Stimulated activated CD8-positive, alpha-beta memory T cell treated with anti-CD3 and anti-CD28 coated beads, Interleukin-7, amount 100 ng/mL, for 1 hour (primary cell): ENCODE measurements at places on chromosomes 7 and 10.

DNA sequence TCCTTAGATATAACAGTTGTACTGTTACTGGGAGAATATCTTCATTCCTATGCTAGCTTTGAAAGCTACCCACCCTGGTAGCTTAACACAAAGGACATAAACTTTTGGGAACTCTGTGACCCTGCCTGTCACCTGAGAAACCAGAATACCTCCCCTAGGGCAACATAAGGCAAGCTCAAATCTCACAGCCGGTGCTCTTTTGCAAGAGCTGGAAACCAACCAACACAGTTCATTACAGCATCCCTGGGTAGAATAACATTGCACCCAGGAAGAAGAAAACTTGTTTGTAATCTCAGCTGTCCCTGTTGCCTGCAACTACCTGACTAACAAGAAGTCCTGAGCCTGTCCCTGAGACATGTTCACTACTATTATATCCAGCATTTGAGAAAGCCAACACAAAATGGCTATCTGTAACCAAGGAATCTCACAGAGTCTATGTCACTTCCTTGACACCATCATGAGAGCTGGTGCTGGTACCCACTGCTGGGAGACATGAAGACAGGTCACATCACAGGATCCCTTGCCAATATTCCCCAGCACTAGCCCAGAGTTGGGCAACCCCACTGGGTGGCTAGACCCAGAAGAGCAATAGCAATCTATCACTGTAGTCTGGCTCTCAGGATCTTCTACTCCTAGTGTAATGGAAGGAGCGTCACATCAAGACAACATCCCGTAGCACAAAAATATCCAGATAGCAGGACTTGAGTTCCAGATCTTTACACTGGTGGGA lies 31.3 kb downstream of the AKR1C3 start:
- DNase-seq: no peak

GRCh38 chr10:119693262-119693957 lies 32.4 kb upstream of the INPP5F start:
- no peak for DNase-seq

- DNase-seq: no peak
These were observed 121.6 kb upstream of the KAT6B start for GRCh38 chr10:74704629-74705357.

- DNase-seq: no peak
These were observed 105.1 kb upstream of the ADCY1 start for GRCh38 chr7:45469103-45469502.

DNA sequence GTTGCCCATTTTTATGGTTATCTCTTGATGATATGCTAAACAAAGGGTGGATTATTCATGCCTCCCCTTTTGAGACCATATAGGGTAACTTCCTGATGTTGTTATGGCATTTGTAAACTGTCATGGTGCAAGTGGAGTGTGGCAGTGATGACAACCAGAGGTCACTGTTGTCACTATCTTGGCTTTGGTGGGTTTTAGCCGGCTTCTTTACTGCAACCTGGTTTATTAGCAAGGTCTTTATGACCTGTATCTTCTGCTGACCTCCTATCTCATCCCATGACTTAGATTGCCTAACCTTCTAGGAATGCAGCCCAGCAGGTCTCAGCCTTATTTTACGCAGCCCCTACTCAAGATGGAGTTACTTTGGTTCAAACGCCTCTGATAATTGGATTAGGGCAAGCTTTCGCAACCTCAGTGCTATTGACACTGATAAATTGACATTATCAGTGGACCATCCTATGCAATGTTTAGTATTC lies 36.9 kb downstream of the BAG3 start:
- DNase-seq: no peak

DNA sequence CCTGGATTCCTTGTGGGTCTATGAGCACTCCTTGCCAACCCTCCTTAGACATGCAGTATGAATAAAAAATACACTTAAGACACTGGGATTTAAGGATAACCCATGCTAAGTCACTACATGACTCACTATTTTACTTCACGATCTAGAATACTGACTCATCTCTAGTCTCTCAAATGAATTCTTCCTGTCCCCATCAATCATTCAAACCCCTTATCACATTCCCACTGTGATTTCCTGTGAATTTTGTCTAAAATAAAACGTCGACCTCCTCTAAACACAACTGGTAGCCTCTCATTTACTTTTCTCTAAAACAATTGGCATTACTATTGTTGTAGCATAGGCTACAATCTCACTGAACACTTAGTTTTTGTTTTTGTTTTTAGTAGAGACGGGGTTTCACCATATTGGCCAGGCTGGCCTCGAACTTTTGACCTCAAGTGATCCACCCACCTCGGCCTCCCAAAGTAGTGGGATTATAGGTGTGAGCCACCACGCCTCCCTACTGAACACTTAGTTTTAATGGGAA lies 3.9 kb upstream of the IQUB start:
- no peak for DNase-seq

GRCh38 chr10:14365266-14365665 lies 34.5 kb upstream of the FRMD4A start:
- no peak for DNase-seq

DNA sequence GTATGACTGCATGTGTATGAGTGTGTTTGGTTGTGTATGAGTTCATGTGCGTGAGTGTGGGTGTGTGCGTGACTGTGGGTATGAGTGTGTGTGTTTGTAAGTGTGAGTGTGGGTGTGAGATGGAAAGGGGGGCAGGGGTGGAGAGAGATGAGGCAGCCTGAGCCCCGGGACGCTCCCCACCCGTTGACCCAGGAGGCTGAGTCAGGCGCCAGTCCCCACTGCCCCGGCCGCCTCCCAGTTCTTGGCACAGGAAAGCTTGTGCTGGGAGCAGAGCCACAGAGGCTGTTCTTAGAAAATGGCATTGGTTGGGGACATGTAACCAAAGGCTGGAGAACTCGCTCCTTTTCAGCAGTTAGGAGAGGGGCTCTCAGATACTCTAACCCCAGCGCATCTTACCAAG lies 27.8 kb upstream of the NUB1 start:
- DNase-seq: no peak

DNA sequence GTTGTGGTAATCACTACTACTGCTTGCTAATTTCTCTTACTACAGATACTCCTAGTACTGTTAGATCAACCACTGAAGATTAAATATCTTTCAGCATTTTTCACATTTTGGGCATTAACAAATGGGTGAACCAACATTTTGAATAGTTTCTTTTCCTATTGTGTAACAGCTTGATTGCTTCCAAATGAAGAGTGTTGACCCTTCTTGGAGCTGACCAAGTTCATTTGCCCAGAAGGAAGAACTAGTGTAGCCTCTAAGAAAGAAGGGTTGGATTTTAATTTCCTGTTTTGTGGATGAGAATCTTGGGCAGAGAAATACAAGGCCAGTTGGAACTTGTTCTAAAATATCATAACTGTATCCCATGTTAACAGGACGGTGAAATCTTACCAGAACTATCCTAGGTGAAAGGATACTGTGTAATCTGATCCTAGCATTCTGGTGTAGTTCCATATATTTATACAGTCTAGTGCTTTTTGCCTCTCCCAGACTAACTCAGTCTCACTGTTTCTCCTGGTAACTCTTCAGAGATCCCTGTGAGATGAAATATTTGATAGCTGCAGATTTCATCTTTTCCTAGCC lies 37.3 kb downstream of the SND1 start:
- no peak for DNase-seq

- no peak for DNase-seq
These were observed 160.7 kb upstream of the MKI67 start for GRCh38 chr10:128286762-128287500.

DNA sequence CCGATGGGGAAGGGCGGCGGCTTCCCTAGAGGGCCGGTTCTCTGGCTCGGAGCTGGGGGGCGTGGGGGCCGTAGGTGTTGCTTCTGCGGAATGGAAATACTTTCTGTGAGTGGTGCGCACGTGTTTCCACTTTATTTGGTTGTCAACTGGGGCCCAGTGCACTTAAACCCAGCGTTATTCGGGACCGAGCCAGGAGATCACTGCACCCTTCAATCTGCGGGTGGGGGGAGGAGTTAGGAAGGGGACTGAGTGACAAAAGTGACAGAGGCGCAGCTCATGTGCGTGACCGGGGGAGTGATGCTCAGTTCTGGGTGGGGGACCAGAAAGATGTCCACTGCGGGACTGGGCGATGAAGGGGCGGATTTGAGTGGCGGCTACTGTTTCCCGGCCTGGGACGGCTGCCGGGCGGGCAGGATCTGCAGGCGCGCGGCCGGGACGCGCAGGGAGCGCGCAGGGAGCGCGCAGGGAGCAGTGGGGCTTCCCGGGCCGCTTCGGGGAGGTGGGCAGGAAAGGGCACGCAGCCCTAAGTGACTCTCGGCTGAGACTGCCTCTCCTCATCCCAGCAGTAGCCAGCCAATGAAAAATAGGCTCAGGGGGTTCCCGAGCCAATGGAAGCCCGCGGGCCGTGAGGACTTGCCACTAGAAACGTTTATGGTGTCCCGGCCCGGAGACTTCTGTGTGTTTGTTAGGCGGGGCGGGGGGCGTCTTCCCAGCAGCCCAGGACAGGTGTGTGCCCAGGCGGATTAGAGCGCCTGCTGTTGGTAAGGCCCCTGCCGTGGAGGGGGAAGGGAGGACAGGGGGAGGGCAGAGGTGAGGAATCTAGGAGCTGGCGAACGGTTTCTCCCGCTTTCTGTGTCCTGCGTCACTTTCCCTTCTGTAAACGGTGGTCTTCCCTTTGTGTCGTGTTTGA lies 54.3 kb upstream of the KDM7A start:
- peak; percentile 20 for DNase-seq

GRCh38 chr10:61633665-61634064 lies 29.1 kb upstream of the CABCOCO1 start:
- no peak for DNase-seq

- DNase-seq: no peak
These were observed 193.4 kb upstream of the PDE1C start for GRCh38 chr7:32263611-32264010.

- no peak for DNase-seq
These were observed 8.6 kb downstream of the GPRIN2 start for GRCh38 chr10:46547541-46548497.

DNA sequence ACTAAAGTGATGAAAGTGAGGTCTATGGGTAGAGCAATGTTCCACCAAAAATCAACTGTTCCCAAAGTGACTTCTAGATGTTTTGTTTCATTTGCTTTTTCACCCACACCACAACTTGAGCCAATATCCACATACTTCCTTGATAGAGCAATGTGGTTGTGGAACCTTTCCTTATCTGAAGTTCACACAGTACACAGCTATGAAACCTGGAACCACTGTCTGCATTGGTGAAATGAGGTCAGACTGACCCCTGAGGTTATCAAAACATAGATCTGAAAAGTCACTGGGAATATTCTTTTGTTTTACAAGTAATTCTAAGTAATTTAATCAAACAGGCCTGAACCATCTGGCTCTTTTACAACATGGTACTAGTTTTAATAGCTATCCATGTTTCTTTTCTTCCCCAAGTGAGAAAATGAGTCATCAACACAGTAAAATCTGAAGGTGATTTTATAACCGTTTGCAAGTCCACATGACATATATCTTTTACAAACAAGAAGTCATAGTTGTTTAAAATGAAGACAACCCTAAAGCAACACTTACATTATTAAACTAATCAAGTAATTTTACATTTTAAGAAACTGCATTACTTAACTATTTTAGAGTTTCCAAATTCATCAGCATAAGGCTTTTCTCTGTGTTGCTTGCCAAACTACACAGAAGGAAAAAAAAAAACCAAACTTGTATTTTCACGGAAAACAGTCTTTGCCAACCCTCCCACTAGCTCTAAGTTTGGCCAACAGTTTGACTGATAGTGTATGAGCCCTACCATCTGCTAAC lies 80.3 kb downstream of the LRRC17 start:
- no peak for DNase-seq

- no peak for DNase-seq
These were observed 3.1 kb downstream of the ABHD11 start for GRCh38 chr7:73735528-73735905.

- no peak for DNase-seq
These were observed 757.1 kb downstream of the AUTS2 start for GRCh38 chr7:70355198-70356020.

DNA sequence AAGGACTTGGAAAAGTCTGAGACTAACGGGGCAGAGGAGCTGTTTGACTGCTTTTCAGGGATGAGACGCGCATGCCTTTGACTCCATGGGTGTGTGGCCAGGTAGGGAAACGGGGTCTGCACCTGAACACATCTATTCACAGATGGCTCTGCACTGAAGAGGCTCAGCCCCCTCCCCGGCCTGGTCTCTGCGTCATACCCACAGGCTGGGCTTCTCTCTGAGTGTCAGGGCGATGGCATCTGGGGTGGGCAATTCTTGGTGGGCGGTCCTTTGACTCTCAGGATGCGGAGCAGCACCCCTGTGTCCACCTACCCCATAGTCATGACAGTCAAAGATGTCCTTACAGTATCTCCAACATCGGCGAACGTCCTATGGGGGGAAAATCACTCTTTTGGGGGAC lies 23.0 kb downstream of the PFKP start:
- DNase-seq: no peak

- no peak for DNase-seq
These were observed 21.7 kb downstream of the STARD3NL start for GRCh38 chr7:38199782-38200181.

- no peak for DNase-seq
These were observed 724 bp downstream of the CAPZA2 start for GRCh38 chr7:116862951-116863670.

- DNase-seq: no peak
These were observed 189.1 kb downstream of the SKAP2 start for GRCh38 chr7:26675143-26675887.

- no peak for DNase-seq
These were observed 21.8 kb upstream of the LRRD1 start for GRCh38 chr7:92200791-92201190.

- no peak for DNase-seq
These were observed 33.3 kb downstream of the COX15 start for GRCh38 chr10:99698504-99699080.

DNA sequence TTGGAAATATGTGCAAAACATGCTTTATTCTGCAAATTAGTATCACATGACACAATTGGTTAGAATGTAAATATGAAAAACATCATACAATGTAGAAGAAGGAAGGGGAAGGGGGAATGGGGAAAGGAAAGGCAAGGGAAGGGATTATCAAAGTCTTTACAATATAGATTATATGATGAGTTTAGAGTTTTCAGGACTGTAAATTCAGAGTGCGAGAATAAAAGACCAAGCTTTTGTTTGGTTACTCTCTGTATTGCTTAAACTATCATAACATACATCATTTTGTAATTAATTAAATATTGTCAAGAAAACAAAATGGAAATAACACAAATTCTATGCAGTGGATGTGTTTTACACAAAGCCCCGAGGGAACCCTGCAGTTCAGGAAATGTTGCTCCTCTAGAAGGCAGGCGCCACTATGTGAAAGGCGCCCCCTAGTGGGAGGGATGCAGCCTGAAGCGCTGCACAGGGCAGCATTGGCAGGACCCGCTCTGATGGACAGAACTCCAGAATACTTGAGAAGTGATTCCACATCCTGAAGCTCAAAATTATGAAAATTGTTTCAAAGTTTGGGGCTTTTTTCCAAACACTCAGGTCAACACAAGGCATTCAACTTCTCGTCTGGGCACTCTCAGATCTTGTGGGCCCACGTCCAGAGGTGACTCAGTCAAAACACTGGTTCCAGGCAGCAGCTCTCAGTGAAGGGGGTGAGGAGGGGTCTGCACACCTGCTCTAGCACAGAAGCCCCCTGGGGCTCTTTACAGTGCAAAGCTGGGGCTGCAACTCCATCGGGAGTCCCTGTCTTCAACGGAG lies 31.6 kb upstream of the TMEM254 start:
- DNase-seq: peak; percentile 51

- DNase-seq: no peak
These were observed 1097.9 kb downstream of the REEP3 start for GRCh38 chr10:64619102-64619501.

- no peak for DNase-seq
These were observed 690.8 kb upstream of the FZD8 start for GRCh38 chr10:36332926-36333325.
